Bronchial smooth muscle cell (primary cell): ENCODE measurements at places on chromosomes 16 and 17. TPM values are rescaled to one million over a fixed set of nuclear protein-coding genes. Genes with fewer than 3 reads are reported as not detected.

Gene IL17C
- total RNA-seq, result 0.09 TPM in 1 of 2 replicates, not detected in the other

Gene TNFRSF13B
- total RNA-seq, result 0.09 TPM in 1 of 2 replicates, not detected in the other

Gene C17orf50
- not detected in 2 replicates for total RNA-seq

Gene FBXO31
- total RNA-seq, result 29.6 and 41.6 TPM in 2 replicates

Gene ITGB4
- under 0.01 and 0.60 TPM in 2 replicates for total RNA-seq
